ENCODE measurements at places on chromosomes 13 and 19.

GRCh38 chr13:28137596-28137995, 749 bp upstream of the PAN3 start:
- no peak for DNase-seq

- DNase-seq, result no peak
Measured at GRCh38 chr13:67742478-67742877, 512.3 kb upstream of the PCDH9 start.

GRCh38 chr19:10562609-10563008, 3.2 kb downstream of the KRI1 start:
- DNase-seq, result no peak

- no peak for DNase-seq
Measured at GRCh38 chr19:28327905-28328304, 885.0 kb downstream of the UQCRFS1 start.

GRCh38 chr19:418761-419671, 10.1 kb upstream of the C2CD4C start:
- no peak for DNase-seq

- DNase-seq, result no peak
Measured at GRCh38 chr13:72463561-72463960, 263.9 kb downstream of the MZT1 start.

GRCh38 chr19:50461066-50461875, 15.0 kb upstream of the EMC10 start:
- peak; percentile 76 for DNase-seq

DNA sequence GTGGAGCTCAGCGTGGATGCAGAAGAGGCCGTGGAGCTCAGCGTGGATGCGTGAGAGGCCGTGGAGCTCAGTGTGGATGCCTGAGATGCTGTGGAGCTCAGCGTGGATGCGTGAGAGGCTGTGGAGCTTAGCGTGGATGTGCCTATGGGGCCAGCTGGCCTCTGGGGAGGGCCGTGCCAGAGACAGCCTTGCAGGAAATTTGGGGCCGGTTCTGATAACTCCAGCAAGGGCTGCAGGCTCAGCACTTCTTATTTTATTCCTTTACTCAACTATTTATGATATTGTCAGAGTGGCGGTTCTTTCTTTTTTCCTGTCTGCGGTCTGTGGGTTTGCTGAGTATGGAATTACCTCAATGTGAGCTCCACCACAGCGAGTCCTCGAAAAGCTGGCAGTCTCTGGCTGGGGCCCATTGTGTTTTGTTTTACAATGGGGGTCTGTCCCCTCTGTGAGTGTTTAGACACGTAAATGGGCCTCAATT, 17.8 kb upstream of the TMEM255B start:
- peak; percentile 41 for DNase-seq

GRCh38 chr13:98921786-98922185, 56.1 kb downstream of the DOCK9 start:
- DNase-seq, result no peak

GRCh38 chr13:96822895-96823294, 171.4 kb downstream of the OXGR1 start:
- DNase-seq, result no peak
